Naive thymus-derived CD8-positive, alpha-beta T cell (primary cell): ENCODE measurements at places on chromosomes 5 and 9.

GRCh38 chr5:90476391-90476790 is 1.7 kb downstream of the POLR3G start:
- DNase-seq = no peak

- no peak for DNase-seq
Observed at GRCh38 chr5:170265522-170265921, 32.1 kb downstream of the LCP2 start.

DNA sequence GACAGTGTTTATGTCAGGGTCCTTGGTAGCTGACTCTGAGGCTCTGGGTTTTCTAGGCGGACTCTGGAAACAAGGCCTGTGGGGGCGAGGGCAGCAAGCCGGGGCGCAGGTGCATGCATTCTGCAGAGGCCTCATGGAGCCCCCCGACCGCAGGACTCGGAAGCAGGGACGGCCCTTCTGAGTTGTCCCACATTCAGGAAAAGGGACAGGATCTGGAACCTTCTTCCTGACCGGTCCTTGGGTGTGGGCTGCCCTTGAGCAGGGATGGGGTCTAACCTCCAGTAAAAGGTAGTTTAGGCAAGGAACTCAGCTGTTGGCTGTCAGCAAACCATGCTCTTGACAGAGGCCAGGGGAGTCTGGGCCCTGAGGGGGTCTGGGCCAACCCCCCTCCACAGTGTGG is 7.4 kb upstream of the COL5A1 start:
- no peak for DNase-seq

- DNase-seq = no peak
Observed at GRCh38 chr5:121164632-121165031, 687.0 kb upstream of the FTMT start.

DNA sequence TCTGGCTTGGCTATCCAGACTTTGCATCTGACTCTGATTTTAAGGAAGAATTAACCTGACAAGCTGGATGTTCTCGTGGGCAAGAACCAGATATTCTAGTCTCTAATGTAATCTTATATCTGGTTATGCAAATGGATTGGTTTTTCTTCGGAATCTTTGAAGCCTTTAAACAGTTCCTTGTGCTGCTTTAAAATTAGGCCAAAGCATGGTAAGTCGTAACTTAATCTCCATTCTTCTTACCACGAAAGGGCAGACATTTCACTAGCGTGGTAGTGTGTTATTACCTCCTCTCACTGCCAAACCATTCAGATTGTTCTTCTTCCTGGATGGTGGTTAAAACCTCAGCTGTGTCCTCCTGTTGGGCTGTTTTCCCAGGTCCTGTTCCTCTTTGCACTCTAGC is 34.1 kb upstream of the TTC23L start:
- no peak for DNase-seq

GRCh38 chr5:32810804-32811203 is 99.7 kb downstream of the NPR3 start:
- DNase-seq = no peak

DNA sequence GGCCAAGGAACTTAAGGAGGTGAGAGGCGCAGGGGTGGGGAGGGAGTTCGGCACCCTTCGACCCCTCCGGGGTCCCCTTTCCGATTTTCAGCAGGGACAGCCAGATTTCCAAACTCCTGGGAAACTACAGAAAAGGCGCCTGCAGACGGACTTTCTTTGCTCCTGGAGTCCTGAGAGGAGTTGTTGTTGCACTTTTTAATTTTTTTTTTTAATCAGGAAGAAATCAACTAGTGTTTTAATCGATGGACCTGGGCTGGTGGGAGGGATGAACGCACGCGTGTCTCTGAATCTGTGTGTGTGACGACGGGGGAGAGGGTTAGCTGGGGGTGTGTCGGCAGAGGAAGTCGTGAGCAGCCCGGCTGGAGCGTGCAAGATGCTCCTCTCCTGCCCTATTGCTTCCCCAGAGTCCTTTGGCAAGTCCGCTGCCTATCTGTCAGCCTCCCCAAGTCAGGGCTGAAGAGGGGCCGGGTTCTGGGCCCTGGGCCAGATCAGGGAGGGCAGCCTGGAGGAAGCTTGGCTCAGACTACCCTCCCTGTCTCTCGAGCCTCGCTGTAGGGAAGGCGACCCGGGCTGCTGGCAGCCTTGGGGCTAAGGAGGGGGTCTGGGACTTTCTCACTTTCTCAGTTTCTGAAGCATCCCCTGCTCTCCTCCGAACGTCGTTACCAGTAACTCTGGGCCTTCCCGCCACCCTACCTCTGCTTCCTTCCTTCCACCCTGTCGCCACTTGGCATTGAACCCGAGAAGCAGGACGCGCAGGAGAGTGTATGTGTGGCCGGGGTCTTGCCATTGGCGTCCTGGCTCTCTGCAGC is 731 bp downstream of the PRR16 start:
- no peak for DNase-seq

- DNase-seq = no peak
Observed at GRCh38 chr5:6791031-6791430, 77.8 kb downstream of the TENT4A start.

- no peak for DNase-seq
Observed at GRCh38 chr9:127683723-127684122, 23.1 kb upstream of the CFAP157 start.

- no peak for DNase-seq
Observed at GRCh38 chr9:565528-565927, 276.0 kb upstream of the DMRT1 start.

DNA sequence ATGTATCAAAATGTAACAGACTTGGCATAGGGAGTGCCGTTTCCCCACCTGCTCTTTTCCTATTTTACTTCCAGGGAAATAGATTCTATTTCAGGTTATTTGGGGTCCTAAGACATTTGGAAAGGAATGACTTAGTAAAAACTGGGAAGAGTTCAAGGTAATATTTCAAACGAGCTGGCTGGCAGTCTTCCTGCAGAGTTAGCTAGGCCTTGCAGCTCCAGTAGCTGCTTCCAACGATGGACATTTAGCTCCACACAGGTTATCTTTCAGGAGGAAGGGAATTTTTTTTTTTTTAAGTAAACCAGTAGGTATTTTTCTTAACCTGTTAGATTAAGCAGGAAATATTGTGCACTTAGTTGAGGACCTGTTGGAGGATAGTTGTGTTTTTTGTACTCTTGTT is 45.2 kb downstream of the TLE4 start:
- DNase-seq = no peak

DNA sequence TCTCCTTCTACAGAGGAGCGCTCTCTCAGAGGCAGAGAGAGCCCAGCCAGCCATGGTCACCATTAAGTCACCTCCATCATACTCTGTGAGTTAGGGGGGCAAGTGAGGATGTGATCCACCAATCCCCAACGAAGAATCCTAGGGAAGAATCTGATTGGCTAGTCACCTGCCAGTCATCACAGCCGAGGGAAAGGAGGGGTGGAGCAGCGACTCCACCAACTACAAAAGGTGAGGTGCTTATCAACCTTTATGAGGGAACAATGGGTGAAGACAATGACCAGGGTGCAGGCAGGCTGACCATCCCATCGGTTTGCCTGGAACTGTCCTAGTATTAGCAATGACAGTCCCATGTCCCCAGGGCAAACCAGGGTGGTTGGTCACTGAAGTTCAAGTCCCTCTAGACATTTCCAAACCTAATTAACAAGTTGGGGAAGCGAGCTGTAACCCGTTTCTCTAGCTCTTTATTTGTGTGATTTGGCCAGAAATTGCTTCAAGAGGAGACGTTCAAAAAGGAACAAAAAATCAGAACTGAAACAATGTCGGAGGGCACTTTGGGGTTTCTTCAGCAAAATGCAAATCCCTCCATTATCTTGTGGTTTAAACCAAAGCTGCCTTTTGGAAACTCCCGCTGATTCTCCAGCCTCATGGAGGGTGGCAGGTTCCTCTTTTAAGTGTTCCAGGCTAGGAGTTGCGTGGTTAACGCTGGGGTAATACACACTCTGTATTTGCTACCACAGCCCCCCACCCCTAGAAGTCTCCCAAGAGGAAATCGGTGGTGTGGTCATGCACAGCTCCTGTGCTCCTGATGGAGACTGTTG is 18.8 kb upstream of the FCN1 start:
- DNase-seq = no peak

GRCh38 chr5:25891691-25892090 is 1146.7 kb downstream of the CDH9 start:
- DNase-seq = no peak

GRCh38 chr9:14677872-14678271 is 15.4 kb downstream of the ZDHHC21 start:
- DNase-seq = no peak

DNA sequence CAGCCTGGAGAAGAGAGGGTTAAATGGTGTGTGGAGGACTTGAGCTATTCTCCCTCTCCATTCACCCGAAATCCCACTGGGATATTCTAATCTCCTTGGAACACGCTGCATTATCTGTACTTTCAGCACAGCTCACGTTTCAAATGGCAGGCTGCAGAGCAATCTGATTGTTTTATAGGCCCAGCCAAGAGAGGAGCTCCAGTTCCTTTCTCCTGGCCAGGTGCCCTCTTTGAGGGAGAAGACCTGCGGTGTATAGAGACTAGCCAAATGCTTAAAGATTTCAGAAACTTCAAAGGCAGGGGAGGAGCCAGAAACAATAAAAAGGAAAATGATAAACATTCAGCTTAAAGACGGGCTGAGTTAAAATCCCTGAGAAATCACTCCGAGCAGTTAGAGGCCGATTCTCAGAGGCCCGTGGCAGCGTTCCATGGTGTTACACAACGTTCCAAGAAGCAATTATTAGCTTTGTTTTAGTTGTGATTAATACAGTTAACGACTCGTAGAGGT is 564.0 kb upstream of the KLF4 start:
- DNase-seq = no peak

DNA sequence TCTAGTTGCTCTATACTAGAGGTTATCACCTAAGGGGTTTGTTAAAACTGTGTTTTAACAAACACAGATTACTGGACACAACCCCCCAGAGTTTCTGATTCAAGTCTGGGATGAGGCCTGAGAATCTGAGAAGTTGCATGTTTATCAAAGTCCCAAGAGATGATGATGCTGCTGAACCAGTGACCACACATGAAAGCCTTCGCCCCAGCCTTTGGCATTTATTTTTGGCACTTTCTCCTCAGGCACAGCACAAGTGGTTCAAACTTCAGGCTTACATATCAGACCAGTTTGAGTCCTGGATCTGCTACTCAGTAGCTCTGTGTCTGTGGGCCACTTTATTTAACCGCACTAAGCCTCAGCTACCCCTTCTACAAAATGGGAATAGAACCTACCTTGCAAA is 407.2 kb upstream of the PIK3R1 start:
- no peak for DNase-seq

- DNase-seq = no peak
Observed at GRCh38 chr5:132076202-132076830, 2.7 kb downstream of the CSF2 start.

GRCh38 chr5:140251527-140251973 is 51.4 kb downstream of the PFDN1 start:
- peak; percentile 28 for DNase-seq

GRCh38 chr9:1880038-1880565 is 135.0 kb upstream of the SMARCA2 start:
- DNase-seq = no peak

- no peak for DNase-seq
Observed at GRCh38 chr9:7656636-7657035, 142.9 kb downstream of the DMAC1 start.

DNA sequence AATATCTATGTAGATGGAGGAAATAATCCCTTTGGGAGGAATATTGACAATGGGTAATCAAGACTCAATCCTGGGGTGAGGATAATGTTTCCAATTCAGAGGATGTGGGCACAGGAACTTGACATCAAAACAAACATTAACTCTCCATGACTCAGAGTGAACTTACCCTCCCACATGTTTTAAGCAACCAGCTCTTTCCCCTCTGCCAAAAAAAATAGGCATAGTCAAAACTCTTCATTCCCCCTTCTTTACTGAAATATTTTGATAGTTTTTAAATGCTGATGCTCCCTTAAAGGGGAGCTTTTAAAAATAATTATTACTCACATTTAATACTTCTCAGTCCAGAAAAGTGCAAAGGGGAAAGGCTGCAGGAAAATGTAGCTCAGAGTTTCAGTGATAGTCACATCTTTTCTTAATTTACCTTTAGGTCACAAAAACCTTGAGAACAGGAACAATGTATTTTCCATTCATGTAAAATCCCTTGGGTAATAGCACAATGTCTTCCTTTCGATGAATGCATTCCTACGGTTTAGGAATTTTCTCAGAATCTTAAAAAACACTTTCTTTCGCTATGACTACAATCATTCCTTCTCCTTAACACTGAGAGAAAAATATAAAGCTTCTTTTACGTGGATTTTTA is 298.4 kb upstream of the GRAMD2B start:
- DNase-seq = no peak

- DNase-seq = no peak
Observed at GRCh38 chr9:112295174-112295573, 38.2 kb downstream of the PTBP3 start.

DNA sequence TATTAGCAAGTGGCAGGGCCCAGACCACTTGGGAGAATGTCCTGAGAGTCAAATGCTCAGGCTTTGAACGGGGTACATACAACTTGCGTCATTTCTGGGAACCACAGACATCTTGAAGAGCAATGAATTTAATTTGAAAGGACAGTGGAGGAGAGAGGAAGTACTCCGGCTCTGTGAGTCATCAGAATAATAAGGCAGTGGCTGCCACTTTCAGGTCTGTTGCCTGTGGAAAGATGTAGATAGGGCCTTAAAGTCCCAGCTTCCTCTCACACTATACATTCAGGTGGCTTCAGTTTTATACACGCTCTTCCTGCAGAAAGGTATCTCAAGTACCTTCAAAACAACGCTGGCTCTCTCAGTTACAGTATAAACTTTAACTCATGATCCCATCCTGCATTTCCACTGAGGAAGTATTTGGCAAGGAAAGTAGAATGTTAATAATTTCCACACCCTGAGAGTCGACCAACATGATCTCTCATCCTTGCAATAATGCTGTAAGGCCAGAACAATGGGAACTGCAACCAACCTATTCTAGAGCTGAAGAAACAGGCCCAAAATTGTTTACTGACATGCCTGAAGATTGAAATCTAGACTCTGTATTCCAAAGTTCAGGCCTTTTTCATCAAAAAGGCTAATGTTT is 6.8 kb upstream of the PRUNE2 start:
- DNase-seq = no peak

DNA sequence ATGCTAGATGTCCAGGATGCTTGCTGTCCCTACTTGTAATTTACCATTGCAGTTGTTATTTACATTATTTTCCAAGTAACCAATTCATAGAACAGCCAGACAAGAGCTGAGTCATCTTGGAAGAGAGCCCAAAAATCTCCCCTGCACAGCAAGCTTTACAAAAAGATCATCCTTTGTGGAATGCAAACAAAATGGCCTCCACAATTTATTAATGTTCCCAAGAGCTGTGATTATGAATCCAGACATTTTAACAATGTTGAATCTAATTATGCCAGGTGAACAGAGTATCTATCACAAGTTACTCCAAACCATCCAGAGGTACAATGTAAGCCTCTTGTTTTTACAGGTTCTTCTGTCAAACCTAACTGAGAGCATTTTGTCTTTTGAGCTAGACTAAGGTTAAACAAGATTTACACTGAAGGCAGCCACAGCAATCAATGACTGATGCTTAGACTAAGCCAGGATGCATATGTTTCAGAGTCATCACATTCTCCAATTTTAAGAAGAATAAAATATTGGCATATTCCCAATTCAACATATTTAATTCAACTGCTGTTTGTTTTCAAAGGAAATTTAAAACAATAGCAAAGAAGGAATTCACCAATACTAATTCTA is 95.3 kb upstream of the SLC12A2 start:
- no peak for DNase-seq
